ENCODE measurements at places on chromosomes 3 and 15.

- DNase-seq, result no peak
These were observed 150.7 kb downstream of the FNDC3B start for GRCh38 chr3:172189987-172190603.

GRCh38 chr3:24487325-24488262 lies 7.1 kb downstream of the THRB start:
- DNase-seq, result no peak

DNA sequence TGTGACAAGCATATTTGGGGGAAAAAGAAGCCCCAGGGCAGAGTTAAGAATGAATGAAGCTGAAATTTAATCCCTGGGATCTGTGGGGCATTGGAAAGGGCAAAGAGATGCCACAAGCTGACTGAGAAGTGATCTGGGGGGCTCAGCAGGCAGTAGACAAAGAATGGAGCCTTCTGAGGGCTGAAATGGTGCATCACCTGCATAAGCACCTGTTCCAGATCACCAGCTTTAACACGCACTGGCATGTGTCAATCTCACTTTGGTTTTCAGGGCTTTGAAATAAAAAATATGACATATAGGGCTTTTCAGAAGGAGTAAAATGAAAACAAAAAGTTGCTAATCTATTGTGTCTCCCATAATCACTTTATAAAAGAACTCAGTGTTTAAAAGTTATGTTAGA lies 210.8 kb upstream of the ARHGEF26 start:
- DNase-seq, result no peak

GRCh38 chr3:142857056-142857455 lies 31.8 kb downstream of the PCOLCE2 start:
- DNase-seq, result no peak

DNA sequence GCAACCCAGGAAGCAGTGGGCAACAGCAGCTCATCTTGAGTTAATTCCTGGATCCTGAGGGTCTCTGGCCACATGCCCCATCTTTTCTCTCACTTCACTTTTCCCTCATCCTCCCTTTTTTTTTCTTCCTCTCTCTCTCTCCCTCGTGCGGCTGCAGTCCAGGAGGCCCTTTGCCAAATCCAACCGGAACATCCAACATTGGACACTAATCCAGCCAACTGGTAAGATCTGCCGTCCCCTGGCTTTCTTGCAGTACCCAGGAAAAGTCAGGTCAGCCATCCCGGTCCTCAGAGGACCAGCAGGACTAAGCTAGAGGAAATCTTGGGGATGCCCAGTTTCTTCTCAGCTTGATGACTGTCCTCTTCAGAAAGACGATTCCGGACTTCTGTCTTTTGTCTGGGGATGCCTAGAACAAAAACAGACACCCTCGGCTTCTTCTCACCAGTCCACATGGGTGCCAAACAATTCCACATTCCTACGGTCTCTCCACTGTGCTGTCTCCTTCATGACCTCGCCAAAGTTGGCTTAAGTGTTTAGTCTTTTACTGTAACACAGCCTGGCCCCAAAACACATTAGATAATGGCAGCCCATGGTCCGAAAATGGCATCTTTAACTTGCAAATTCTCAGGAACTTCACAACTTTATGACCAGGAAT lies 115.6 kb downstream of the GSK3B start:
- no peak for DNase-seq

- DNase-seq, result no peak
These were observed 26.7 kb upstream of the KLHL6 start for GRCh38 chr3:183582161-183582560.

DNA sequence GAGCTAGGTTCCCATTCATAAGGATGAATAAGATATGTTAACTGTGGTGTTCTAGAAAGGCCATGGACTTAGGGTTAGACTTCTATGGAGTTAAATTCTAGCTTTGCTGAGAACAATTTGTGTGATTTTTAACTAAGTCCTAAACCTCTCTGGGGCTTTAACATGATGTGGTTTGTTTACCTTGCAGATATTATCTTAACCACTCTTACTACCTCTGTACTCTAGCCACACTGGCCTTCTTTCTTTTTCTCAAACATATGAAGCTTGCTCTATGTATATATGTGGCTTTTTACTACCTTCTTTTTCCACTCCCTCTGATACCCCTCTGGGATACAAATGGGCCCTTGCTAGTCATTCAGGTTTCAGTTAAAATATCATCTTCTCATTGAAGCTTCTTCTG lies 108.4 kb downstream of the ZNF609 start:
- DNase-seq, result no peak

GRCh38 chr3:71018799-71019198 lies 564.7 kb downstream of the FOXP1 start:
- DNase-seq, result no peak

DNA sequence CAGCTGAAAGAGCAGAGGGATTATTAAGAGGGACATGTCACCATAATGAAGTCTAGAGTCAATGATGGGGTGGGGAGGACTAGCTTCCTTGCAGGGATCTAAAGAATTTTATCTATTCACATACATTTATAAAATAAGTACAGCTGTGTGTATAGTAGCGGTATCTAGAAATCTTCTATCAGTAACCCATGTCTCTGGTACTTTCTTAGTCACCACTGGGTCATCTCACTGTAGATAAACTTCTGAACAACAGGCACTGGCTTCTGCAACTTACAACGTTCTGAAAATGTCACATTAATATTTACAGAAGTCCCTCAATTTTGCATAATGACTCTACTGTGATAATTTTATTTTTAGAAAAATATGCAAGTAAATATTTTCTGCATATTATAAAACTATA lies 401.7 kb downstream of the TBC1D5 start:
- no peak for DNase-seq

- DNase-seq, result no peak
These were observed 48.5 kb downstream of the MED12L start for GRCh38 chr3:151133917-151134450.

DNA sequence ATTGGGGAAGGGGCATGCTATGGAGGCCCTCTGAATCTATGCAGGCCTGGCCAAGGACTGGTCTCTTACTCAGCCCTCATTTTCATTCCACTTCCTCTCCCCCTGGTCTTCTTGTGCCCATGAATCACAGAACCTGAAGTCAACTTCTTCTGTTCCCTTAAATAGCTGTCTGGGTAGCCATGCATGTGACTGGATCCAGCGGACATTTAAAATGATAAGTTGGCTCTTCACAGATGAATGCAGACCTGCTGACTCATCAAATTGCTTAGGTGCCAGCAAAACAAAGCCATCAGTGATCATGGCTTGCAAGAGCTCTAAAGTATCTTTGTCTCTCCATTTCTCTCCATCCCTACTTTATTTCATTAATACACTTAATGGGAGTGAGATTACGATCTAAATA lies 90.1 kb upstream of the CADPS start:
- DNase-seq, result no peak

DNA sequence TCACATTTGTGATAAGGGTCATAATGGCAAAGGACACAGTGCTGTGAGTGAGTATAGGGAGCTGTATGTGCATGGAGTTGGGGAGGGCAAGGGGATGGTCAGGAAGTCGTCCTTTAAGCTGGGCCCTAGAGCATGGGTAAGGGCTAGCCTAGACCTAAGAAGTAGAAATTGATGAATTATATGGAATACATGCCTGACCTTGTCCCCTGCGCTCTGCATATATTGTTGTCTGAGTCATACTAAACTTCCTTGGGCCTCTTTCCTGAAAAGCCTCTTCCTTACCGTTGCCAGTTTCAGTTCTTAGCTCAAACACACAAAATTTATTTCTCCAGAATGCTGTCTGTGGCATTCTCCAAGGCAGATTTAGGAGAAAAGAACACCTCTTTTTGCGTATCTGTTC lies 4.6 kb downstream of the SNRK start:
- peak; percentile 20 for DNase-seq

DNA sequence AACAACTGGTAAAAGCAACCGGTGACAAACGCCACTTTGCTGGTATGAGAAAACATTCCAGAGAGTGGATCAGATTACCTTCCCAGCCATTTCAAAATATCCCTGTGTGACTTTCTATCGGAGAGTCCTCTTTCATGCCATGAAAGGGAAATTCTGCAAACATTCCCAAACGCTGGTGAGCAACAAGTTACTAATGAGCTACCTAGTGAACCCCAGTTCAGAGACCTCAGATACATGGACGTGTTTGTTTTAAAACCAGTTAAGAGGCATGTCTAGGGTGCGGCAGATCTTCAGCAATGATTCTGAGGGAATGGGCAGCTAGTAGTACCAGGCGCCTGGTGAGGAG lies 418.2 kb upstream of the NR2F2 start:
- no peak for DNase-seq

DNA sequence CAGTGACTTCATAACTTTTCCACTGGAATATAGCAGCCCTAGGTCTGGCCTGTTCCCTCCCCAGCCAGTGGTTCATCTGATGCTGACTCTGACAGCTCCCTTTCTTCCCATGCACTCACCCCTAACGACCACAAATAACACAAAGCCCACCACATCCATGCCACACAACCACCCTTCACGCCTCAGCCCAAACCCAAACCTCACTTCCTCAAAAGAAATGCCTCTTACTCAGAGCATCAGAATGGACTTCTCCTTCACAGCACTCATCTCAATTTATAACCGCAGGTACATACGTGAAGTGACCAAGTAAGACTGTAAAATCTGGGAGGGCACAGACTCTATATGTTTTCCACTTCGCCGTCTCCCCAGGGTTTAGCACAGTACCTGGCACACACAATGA lies 1.1 kb downstream of the RBSN start:
- peak; percentile 4 for DNase-seq

DNA sequence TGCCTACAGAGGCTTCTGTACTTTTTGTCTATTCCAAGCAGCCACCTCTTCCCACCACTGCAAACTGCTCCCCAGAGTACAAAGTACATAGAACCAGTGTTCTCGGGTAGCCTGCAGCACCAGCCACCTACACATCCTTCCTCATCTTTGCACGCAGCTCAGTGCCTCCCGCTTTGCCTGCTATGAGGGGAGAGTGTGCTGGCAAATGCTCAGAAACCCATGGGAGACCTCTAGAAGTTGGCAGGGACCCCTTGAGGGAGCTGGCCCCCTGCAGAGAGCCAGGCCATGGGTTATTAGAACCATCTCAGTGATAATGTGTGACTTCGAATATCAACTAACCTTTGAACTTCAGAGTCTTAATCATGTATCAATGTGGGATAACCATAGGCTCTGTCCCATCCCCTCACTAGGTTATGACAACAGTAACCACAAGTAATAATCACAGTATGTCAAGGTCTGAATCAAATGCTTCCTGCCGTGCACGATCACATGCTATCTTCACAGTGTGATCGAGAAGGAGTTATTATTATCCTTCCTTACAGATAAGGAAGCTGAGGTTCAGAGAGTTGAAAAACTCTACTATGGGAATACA lies 22.8 kb upstream of the SMAD3 start:
- DNase-seq, result peak; percentile 45

DNA sequence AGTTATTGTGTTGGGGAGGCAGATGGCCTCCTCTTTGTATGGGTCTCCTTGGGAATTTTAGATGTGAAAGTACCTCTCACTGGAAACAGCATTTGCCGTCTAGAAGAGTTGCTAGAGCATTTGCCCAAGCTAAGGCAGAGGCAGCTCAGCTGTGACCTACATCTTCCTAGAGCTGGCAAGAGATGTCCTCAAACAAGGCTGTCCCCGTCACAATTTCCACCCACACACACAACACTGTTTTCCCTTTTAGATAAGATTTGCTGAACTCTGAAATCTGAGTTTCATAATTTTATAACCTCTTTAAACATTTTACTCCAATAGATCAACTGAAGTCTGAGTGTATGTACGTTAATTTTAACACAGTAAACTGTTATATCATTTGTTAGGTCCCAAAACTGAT lies 352.6 kb downstream of the EPHB1 start:
- no peak for DNase-seq

DNA sequence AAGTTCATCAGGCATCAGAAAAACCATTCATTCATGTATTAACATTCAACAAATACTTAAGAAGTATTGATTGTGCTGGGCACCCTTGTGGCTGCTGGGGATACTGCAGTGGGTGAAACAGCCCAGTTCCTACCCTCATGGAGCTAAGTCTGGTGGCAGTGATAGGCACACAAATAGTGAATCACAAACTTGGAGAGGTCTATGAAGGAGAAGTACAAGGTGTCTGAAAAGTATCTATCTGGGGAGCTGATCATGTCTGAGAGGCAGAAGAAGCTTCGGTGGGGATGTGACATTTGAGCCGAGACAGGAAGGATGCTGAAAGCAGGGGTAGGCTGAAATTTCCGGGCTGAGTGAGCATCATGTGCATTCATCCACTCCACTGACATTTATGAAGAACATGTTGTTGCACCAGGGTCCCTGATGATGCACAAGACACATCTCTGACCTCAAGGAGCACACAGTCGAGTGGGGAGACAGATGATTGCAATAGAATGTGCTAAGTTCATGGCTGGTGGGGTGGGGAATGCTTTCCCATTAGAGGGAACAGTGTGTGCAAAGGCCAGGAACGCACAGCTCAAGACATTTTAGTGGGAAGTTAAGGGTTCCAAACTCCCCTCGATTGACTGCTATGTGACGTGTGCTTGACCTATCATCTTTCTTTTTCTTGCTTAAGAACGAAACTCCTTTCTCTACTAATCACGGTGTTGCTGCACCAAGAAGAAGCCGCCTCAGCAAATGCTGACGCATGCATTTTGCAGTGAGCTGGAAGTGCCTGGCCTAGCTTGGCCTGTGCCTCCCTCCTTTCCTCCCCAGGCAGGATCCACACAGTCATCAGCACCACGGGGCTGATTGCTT lies 309.1 kb upstream of the ICE2 start:
- no peak for DNase-seq

GRCh38 chr3:49566312-49566711 lies 12.0 kb downstream of the BSN start:
- no peak for DNase-seq

GRCh38 chr3:57227930-57228751 lies 612 bp downstream of the APPL1 start:
- DNase-seq, result peak; percentile 69

GRCh38 chr3:59920822-59921221 lies 871.0 kb upstream of the CFAP20DC start:
- no peak for DNase-seq

- no peak for DNase-seq
These were observed 48.0 kb downstream of the SMAD6 start for GRCh38 chr15:66749841-66750575.

- DNase-seq, result no peak
These were observed 3.6 kb upstream of the GLCE start for GRCh38 chr15:69156736-69157381.

DNA sequence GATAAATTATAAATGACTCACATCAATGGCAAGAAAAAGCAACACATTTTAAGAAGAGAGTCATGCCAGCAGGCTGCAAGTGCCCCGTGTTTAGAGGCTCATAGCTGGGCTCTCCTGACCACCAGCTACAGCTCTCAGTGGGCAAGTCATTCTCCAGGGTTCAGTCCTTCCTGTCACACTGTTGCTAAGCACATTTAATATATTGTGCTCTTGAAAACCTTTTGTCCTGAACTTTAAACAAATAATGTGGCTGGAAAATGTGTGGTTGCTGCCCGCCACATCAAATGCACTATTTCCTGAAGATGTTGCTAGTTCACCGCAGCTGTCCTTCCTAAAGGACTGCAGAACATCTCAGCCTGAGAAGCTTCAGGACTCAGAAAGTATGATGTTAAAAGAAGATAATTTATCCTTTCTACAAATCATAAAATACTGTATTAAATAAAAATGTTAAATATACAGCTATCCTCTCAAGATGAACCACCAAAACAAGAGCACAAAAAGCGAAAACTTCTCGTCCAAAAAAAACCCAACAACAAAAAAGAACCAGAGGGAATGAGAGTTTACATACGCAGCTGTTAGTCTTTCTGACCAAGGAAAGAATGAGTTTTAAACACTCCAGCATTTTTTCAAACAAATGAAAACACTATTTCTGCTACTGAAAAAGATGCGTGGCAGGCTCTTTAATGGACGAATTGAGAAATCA lies 951 bp downstream of the TARS3 start:
- peak; percentile 62 for DNase-seq

GRCh38 chr3:148778926-148779325 lies 48.7 kb upstream of the CPB1 start:
- no peak for DNase-seq
